Endodermal cell (in vitro differentiated cells): ENCODE measurements at places on chromosomes 2 and 18. TPM values are rescaled to one million over a fixed set of nuclear protein-coding genes. Genes with fewer than 3 reads are reported as not detected.
A peak's percentile ranks its signal among the peaks of the same experiment; 100 is the strongest.

Gene CYBRD1
- total RNA-seq: 4.7 to 5.1 TPM (median 4.9 TPM) in 3 replicates

Gene OTX1
- total RNA-seq: 14.8 to 20.6 TPM (median 19.0 TPM) in 3 replicates

Gene AFTPH
- 18.6 to 21.5 TPM (median 19.2 TPM) in 3 replicates for total RNA-seq

Gene TMEM37
- total RNA-seq: 16.2 to 18.0 TPM (median 16.8 TPM) in 3 replicates

Gene CNGA3
- 0.16 and 0.33 TPM in 2 replicates for total RNA-seq

Gene REG3A
- total RNA-seq: not detected in 2 replicates

DNA sequence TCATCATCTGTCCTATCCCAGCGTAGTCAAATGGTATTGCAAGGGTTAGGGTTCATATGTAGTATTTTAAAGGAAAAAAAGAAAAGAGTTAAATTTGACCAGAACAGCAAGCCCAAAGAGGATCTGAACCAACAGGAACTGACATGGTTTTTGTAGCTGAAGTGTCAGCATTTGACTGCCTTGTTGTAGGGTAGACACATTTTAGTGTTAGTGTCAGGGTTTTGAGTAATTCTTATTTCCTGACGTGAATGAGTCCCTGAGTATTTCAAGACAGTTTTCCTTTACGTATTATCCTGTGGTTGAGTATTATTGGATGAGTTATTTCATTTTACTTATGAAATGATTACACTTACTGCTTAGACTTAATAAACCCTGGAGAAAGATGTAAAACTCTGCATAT lies 173.3 kb upstream of the ZEB2 start:
- H3K4me3 ChIP-seq: no peak overlapping the region
- H3K36me3 ChIP-seq: no peaks in the 10 kb centered on the region
- H3K27ac ChIP-seq: no peak overlapping the region
- no peaks in the 10 kb centered on the region for H3K27me3 ChIP-seq
- DNase-seq: no peak
- no peaks in the 10 kb centered on the region for H3K4me1 ChIP-seq

DNA sequence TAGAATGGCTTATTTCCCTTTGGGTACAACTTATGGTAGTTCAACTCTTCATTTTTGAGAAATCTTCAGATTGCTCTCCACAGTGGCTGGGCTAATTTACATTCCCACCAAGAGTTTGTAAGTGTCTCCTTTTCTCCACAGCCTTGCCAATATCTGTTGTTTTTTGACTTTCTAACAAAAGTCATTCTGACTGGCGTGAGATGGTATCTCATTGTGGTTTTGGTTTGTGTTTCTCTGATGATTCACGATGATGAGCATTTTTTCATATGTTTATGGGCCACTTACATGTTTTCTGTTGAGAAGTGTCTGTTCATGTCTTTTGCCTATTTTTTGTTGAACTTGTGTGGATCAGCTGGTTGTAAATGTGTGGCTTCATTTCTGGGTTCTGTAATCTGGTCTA lies 871.0 kb downstream of the EPHA4 start:
- no peaks in the 10 kb centered on the region for H3K27me3 ChIP-seq
- no peak overlapping the region for H3K27ac ChIP-seq
- no peak overlapping the region for H3K4me3 ChIP-seq
- H3K4me1 ChIP-seq: no peaks in the 10 kb centered on the region
- no peaks in the 10 kb centered on the region for H3K36me3 ChIP-seq
- no peak for DNase-seq

DNA sequence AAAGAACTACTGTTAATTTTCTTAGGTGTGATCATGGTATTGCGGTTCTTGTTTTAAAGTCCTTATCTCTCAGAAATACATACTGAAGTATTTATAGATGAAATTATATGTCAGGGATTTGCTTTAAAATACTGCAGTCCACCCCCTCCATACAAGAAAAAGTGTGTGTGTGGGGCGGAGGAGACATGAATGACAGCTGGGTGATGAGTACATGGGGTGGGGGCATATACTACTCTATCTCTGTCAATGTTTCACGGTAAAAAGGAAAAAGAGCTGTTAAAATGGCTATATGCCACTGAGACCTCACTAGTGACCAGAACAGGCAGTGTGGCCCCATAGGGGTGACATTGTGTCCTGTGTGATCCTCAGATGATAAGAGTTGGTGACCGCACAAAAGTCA lies 54.1 kb downstream of the SPRED2 start:
- H3K4me1 ChIP-seq: peaks cover 33% of the 10 kb centered on the region
- DNase-seq: no peak
- peaks cover 54% of the 10 kb centered on the region for H3K36me3 ChIP-seq
- H3K4me3 ChIP-seq: peak overlapping the region; percentile 9
- H3K27me3 ChIP-seq: no peaks in the 10 kb centered on the region

GRCh38 chr2:8487461-8487932 lies 194.4 kb upstream of the ID2 start:
- H3K4me1 ChIP-seq: no peaks in the 10 kb centered on the region
- H3K27me3 ChIP-seq: no peaks in the 10 kb centered on the region
- no peak overlapping the region for H3K4me3 ChIP-seq
- H3K36me3 ChIP-seq: no peaks in the 10 kb centered on the region

GRCh38 chr2:17476064-17476463 lies 42.2 kb downstream of the RAD51AP2 start:
- H3K36me3 ChIP-seq: no peaks in the 10 kb centered on the region
- no peak for DNase-seq
- no peaks in the 10 kb centered on the region for H3K27me3 ChIP-seq
- H3K27ac ChIP-seq: no peak overlapping the region
- no peaks in the 10 kb centered on the region for H3K4me1 ChIP-seq

DNA sequence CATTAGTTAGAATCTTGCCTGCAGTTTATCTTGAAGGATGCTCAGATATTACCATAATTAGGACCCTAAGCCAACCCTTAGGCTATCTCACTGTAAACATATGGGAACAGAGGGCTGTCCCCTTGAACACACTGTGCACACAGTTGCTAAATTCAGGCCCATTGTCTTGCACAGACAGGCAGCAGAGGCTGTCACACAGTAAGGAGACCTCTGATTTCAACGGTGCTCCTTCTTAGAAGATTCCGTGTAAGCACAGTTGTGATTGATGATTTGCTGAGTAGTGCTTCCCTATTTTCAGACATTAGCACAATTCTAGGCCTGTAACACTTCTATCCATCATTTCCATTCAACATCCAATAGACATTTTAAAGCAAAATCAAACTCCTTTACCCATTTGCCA lies 108.0 kb downstream of the RNF152 start:
- H3K36me3 ChIP-seq: no peaks in the 10 kb centered on the region
- no peak for DNase-seq
- H3K4me3 ChIP-seq: no peak overlapping the region
- H3K4me1 ChIP-seq: peaks cover 9% of the 10 kb centered on the region
- H3K27ac ChIP-seq: no peak overlapping the region

GRCh38 chr2:127085317-127085681 lies 21.7 kb downstream of the BIN1 start:
- DNase-seq: no peak
- H3K27me3 ChIP-seq: no peaks in the 10 kb centered on the region

- no peaks in the 10 kb centered on the region for H3K27me3 ChIP-seq
- peaks cover 5% of the 10 kb centered on the region for H3K4me1 ChIP-seq
- no peak for DNase-seq
- no peak overlapping the region for H3K27ac ChIP-seq
- no peak overlapping the region for H3K4me3 ChIP-seq
Measured at GRCh38 chr18:74396171-74397169, 60.6 kb downstream of the DIPK1C start.
